Epithelial cell of umbilical artery (primary cell): ENCODE measurements at places on chromosomes 6 and 20. TPM values are rescaled to one million over a fixed set of nuclear protein-coding genes. Genes with fewer than 3 reads are reported as not detected.

DNMT3B gene
- total RNA-seq = 2.3 and 3.6 TPM in 2 replicates

MAS1 gene
- not detected in 2 replicates for total RNA-seq

RCAN2 gene
- 0.32 TPM in 1 of 2 replicates, not detected in the other for total RNA-seq

WFDC8 gene
- not detected in 2 replicates for total RNA-seq

CD83 gene
- total RNA-seq = 0.32 and 1.2 TPM in 2 replicates

MDFI gene
- 42.7 and 56.5 TPM in 2 replicates for total RNA-seq

EPB41L1 gene
- 0.97 and 4.9 TPM in 2 replicates for total RNA-seq

KIF25 gene
- total RNA-seq = not detected in 2 replicates

RUNX2 gene
- total RNA-seq = under 0.01 TPM in 1 of 2 replicates, not detected in the other

SNAI1 gene
- 0.46 and 1.6 TPM in 2 replicates for total RNA-seq
